NCI-H1930 (cell line): ENCODE measurements at places on chromosomes 5 and 9.

- DNase-seq, result no peak
Observed at GRCh38 chr5:131983244-131983771, 28.1 kb downstream of the ACSL6 start.

GRCh38 chr5:14226992-14227391 is 83.8 kb downstream of the TRIO start:
- DNase-seq, result no peak

GRCh38 chr5:37940931-37941623 is 101.2 kb upstream of the GDNF start:
- DNase-seq, result no peak

DNA sequence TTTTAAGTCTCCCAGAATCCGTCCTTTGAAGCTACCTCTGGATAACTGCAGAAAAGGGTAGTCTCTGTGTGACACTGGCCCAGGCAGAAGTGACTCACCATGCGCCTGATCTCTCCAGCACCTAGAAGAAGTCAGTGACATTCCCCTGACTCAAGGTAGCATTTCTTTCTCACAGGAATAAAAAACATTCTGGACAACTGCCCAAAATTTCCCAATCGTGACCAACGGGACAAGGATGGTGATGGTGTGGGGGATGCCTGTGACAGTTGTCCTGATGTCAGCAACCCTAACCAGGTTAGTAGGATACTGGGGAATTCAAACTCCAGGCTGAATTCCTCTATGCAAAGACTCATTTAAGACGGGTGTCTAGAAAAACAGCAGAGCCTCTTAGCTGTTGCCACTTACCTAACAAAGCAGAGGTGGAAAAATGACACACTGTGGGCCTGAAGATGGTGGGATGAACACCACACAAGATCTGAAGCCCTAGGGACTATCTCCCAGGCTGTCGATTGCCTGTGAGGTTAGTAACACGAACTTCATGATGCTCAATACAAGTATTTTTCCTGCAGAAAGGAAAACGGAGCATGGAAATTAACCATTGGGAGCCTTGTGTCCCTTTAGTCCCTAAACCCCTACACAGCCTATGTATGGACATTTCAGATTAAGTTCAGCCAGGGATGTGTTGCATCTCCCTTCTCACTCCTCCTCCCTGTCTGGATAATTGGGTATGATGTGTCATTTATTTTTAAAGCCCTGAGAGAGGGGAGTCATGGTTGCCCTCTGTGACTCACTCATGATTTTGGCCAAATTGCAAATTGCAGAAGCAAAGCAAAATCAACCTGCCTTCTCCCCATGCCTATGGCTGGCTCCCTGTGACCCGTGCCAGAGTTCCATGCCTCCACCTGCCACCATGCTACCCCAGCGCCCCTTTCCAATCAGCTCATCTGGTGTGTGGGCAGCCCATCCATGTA is 37.2 kb downstream of the THBS4 start:
- no peak for DNase-seq
